ENCODE measurements at places on chromosomes 11 and 22.
A peak's percentile ranks its signal among the peaks of the same experiment; 100 is the strongest.

DNA sequence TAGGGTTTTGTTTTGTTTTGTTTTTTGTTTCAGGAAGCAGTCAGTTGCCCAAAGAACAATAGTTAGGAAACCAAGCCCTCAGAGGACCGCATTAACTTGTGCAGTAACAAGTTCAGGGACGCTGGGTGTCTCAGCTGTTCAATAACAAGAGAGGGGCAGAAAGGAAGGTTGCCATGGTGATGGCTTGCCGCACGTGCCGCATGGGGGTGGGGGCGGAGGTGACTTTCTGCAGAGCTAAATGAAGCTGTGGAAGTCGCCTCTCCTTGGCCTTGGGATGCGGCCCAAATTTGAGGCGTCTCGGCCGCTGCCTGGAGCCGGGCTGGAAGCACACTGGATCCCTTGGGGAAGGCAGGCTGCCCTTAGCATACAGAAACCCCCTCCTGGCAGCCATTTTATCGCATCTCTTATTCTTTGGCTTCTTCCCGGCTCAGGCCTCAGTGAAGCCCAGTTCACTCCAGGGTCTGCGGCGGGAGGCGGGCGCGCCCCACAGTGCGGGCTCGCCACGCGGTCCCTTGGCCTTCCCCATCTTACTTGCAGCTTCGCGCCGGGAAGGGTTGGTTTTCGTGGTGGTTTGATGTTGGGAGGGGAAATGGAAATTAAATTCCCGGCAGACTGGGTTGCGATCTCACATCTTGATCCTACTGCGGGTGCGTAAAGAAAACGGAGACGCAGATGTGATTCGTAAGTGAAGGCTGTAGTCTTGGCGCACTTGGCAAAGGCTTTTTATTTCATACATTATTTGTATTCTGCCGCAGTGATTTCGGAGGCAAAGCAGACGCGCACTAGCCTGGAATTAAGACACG, 94.3 kb downstream of the SLC17A6 start:
- DNase-seq = peak; percentile 89

- no peak for DNase-seq
Measured at GRCh38 chr11:115124786-115125185, 379.4 kb downstream of the CADM1 start.

- no peak for DNase-seq
Measured at GRCh38 chr22:18991821-18992442, 55.8 kb upstream of the PRODH start.

DNA sequence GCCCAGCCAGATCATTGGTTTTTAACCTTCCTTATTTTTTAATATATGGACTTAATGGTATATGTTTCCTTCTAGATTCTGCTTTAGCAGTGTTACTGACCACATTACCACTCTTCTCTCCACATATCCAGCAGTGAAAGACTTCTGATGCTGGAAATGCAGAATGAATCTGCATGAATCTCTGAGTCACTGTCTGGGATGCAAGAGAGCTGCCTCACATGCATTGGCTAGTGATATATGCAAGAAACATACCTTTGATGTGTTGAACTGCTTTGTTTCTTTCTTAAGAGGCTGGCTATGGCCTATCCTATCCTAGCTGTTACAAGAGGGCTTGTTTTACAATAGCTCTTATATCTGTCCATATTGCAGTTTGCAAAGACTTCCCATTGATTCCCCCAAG, 16.6 kb upstream of the AMPD3 start:
- no peak for DNase-seq

DNA sequence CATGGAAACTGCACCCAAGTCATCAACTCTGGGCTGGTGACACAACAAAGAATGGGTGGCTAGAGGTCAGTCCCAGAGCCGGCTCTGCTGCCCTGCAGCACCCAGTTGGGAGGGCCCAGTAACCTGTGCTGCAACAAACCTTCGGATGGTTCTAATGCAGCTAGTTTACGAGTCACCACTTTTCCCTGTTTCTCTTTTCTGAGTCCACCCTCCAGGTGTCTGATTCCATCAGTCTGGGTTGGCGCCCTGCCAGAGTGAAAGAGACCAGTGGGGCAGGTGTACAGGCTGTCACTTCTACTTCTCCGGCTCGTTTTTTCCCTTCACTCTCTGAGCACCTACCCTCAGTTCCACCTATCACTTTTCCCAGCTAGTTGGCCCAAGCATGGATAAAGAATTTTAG, 572.9 kb downstream of the NTM start:
- no peak for DNase-seq

GRCh38 chr11:130815956-130816355, 100.3 kb downstream of the SNX19 start:
- no peak for DNase-seq

DNA sequence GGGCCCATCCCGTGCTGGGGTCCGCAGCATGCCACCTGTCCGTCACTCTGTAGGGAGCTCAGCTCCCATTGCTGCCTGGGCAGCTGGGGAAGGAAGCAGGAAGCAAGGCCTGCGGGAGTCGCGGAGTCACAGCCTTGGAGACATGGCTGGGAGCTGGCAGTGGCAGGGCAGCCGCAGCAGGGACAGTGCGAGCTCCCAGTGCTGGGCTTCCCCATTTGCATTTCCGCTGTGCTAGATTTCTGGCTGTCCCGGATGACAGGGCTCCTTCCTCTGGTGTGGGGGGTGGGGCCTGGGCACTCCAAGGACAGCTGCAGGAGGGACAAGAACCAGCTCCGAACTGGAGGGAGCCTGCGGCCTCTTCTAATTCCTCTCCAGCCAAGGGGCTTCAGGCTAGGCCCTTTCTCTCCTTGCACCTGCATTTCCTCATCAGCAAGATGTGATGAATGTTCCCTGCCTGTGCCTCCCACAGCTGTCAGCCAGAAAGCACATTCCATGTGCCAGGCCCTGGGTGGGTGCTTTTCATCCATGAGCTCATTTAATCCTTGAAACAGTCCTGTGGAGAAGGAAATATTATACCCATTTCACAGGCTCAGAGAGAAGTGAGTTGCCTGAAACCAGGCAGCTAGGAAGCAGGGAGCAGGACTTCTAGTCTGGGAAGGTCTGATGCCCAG, 48.0 kb downstream of the MYO7A start:
- no peak for DNase-seq

DNA sequence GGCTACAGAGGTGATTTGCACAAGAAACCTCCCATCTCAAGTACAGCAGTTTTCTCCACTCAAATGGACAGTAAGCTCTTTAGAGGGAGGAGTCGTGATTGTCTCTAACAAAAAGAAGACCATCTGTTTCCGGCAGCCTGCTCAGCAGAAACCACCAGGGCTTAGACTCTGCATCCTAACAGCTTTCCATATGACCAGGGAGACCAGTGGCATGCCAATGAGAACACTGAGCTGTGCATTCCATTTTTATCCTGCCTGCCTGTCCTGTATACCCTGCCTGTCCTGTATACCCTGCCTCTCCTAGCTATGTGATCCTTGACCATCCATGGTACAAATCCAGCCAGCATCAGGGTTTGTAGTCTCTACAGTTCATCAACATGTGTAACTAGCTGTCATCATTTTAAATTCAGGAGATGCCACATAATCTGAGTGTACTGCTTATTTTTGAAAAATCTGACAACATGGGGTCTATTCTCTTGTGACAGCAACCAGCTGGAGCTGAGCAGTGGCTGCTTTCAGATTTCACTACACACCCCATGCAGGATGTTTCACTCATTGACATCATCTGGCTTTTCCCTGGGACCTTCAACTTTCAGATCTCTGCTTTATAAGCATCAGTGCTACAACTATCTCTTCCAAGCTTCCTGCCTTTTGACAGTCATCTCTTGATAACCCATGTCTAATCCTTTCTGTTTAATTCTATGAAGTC, 50.5 kb upstream of the POU2AF2 start:
- DNase-seq = no peak

Data from glomerular endothelial cell (primary cell).